Amniotic stem cell (primary cell): ENCODE measurements at places on chromosomes 12 and 14.

- no peak for DNase-seq
Measured at GRCh38 chr12:108316176-108317086, 22.7 kb downstream of the CMKLR1 start.

DNA sequence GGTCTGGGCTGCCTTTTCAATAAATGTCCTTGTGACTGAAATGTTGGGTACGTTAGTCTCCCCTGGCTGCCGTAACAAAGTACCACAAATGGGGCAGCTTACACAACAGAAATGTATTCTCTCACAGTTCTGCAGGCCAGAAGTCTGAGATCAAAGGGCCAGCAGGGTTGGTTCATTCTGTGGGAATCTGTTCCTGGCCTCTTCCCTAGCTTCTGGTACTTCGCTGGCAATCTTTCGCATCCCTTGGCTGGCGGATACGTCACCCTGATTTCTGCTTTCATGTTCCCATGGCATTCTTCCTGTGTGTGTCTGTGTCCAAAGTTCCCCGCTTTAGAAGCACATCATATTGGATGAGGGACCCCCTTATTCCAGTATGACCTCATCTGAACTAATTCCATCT lies 95.8 kb upstream of the NCOR2 start:
- no peak for DNase-seq

DNA sequence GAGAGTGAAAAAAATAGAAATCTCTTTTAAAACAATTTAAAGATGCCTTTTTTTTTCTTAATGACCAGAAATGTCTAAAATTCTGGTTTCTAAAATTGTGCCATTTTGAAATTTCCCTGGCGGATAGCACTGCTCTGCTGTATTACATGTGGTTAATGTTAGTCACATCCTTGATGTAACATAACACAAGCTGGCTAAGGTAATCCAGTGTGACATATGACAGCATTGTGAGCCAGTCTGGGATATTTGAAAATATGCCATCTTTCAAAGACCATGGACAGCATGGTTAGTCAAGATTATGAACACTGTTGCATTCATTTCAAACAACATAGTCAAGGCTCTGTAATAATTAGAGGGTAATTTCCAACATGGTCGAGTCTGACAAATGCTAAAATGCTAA lies 133.2 kb downstream of the ALX1 start:
- no peak for DNase-seq

DNA sequence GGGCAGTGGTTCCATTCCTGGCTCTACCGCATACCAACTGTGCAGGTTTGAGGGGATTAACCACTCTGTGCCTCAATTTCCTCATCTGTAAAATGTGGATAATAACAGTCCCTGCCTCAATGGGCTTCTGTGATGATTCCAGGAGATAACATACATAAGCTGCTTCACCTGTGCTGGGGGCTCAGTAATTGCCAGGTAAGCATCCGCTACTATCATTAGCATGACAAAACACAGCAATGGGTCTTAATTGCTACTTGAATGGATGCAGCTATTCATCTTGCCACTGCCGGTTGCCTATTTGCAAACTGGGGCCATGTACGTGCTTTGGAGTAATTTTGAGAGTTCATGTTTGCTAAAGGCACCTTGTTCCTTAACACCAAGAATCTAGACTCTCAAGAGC lies 132.6 kb downstream of the TMEM132D start:
- no peak for DNase-seq

DNA sequence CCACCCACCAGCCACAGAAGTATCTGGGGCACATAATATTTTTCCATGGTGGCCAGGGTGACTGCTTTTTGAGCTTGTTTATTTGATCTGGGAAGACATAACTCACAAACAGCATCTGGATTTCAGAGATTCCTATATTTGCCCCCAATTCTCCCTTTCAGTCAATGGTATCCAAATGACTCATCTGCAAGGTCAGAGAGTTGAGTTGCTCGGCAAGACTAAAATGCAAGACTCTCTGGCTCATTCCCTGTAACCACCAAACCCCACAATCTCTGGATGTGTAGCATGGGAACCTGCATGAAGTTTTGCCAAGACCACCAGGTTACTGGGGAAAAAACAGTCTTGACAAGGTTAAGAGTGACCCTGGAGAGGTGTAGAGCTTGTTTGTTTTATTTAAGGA lies 174.9 kb upstream of the FAR2 start:
- no peak for DNase-seq

GRCh38 chr14:89140326-89140725 lies 276.7 kb downstream of the FOXN3 start:
- DNase-seq, result no peak

DNA sequence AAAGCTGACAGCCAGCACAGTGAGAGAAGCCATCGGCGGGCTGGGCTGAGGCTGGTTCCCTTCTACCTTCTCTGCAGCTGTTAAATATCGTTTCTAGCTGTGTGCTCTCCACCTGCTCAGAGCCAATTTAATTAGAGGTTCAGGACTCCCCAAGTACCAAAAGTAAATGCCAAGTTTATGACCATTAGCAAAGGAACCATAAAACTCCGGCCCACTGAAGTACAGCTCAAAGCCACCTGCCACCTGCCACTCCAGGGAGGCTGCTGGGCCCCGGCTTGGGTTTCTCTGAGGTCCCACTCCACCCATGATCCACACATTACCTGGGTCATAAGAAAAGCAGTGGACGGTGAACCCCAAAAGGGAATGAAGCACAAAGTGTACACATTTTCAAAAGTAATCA lies 272.8 kb downstream of the KSR2 start:
- DNase-seq, result no peak

DNA sequence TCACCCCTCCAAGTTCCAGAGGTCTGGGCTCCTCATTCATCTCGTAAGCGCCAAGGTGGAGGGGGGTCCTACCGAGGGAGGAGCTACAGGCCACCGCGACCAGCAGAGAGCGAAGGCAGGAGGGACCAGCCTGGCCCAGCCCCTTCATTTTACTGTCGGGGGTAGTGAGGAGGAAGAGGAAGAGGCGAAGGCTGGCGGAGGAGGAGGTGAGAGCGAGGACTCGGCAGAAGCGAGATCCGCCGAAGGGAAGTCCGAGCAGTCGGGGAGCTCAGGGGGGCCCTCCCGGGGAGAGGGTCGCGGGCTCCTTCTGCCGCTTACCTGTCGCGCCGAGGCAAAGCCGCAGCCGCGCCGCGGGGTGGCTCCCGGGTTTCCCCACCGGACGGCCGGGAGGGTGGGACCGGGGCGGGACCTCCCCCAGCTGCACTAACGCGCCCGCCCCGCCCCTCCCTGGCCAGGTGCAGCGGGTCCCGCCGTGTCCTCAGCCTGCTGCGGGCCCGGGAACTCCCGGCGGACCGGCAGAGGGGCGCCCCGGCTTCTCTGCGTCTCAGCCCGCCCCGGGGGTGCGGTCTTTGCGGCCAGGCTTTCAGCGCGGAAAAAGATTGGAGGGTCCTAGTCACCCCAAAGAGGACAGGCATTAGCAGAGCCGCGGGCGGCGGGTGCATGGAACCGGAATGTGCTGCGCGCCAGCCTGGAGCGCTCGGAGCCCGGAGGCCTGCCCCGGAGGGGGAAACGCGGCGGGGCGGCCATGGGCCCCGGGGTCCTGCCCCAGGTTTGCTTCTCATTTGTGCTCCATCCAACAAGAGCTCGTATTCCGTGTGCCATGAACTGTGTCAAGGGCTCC lies at the start of gene GALNT6:
GALNT6 (minus strand) TSS at position 124 of the 841 bp plus-strand sequence. CDS start 11,625 bp downstream, outside the sequence.
- DNase-seq, result no peak

DNA sequence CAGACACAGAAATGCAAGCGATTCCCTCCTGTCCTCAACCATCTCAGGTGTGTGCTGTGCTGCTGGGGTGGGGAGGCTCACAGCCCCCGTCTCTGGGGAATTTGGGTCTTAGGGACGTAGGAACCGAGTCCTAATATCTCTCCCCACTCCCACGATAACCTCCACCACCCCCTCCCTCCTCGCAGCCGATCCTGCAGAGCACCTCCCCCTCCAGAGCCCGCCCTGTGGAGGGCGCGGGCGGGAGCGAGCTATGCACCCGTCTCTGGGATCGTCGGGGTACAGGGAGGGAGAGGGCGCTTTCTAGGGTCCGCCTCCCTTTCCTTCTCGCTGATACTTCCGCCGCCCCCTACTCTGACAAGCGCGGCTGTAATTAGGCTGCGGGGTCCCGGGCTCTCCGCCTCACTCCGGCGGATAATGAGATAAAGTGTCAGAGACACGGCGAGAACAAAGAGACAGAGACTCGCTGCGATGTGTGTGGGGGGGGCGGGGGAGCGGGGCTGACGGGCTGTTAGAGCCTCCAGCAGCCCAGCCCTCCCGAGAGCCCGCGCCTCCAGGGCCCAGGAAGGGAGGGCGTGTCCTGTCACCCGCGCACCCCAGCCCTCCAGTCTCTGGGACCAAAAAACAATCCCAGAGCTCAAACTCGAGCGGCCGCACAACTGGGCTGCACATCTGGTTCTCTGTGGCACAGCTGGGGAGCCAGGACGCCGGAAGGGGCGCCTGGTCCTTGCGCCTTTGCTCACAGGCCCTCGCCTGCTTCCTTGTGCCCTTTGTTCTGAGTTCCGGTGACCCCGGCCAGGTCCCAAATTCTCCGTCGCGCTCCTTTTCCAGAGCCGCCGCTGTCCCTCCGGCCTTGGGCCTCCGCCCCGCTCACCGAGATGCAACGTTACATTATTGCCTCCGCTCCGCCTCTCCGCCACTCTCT lies 8.7 kb downstream of the SHMT2 start:
- no peak for DNase-seq

- DNase-seq, result no peak
Measured at GRCh38 chr14:35281341-35281740, 10.8 kb upstream of the PSMA6 start.

DNA sequence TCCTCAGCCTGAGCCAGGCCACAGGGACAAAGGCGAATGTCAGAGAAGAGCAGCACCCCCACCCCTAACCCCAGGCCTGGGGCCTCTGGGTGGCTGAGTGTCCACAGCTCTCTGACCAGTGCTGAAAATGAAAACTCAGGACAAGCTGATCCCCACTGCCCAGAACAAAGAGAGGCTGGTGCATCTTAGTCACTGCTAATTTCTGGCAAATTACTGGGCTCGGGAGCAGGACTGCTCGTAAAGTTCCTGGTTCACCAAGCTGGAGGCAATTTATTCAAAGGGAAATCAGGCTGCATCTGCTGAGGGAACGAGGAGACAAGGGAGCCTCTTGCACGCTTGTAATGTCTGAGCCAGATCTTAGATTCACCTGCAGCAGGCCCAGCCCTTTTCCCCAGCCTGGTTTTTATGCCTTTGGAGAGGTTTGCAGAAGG lies 43.2 kb downstream of the CALM1 start:
- no peak for DNase-seq

DNA sequence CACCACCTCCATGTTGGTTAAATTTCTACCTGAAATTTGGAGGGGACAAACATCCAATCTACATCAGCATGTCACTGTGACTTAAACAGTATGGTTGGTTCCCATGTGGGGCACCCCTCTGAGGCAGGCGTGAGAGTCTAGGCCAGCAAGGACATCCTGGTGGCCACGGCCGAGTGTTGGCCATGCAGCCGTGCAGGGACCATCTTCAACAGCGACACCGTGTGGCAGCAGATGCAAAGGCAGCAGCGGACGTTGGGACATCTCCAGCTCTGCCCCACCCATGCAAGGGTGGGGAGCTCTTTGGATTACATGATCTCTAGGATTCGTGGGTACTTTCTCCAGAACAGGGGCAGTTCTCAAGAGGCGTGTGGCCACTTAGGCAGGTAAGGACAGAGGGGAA lies 49.8 kb downstream of the NOC4L start:
- no peak for DNase-seq

DNA sequence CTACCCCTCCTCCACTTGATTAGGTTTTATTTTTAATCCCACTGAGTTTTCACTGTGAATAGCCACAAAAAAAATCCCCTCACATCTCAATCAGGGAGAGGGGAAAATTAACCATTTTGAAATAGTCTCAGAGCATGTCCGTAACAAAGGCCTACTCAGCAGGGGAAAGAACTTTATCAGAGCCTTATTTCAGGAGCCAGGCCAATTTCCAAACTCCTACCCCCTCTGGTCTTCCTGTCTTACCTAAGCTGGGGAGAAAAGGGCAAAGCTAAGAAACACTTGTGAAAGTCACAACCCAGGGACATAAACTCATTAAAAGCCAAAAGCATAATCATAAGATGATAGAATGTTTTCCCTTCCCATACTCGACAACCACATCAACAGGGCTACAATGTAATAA lies 260.3 kb upstream of the DIO3 start:
- no peak for DNase-seq

DNA sequence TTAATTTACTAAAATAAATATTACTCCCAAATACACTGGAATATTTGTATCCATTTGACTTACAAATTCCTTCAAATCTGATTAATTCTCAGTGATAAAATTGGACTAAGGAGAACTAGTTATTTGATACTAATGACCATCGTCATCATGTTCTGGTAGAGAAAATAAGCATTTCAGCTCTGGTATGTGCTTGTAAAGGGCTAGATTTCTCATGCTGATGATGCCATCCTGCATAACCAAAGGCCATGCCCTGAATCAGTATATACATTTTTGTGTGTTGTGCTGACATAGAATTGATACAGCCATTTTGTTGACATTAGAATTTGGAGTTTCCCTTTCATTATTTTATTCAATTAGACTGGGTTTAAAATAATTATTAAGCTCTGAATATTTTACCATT lies 148.9 kb downstream of the PCNX1 start:
- DNase-seq, result no peak

DNA sequence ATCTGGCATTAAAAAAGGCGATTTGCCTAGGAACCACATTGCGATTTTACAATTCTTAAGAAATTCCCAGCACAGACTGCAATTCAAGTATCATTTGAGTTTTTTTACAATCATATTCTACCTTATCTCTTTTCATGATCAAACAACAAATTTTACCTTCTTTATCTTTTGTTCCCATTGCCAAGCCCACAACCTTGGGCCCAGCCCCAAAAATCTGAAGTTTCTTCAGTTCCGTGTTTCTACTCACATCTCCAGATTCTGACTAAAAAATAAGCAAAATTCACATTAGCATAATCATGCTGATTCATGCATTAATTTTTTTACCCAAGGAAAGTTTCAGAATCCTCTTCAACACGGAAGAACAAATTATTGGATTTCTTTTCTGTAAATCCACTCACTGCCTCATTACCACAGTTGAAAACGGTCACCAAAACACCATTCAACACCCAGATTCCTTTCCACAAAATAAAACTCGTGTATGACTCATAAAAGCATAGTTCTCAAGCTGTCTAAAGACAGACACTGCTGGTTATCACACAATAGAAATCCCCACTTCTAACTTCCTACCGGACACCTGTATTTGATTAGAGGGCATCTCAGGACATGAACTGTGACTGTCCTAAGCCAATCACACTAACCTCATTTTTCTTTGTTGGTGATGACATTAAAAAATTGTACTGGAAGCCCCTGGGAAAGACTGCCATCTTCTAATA lies 32.7 kb downstream of the KDM5A start:
- no peak for DNase-seq

GRCh38 chr14:50813544-50813863 lies 17.5 kb downstream of the NIN start:
- no peak for DNase-seq
